ENCODE measurements at places on chromosomes 3 and 15.
A peak's percentile ranks its signal among the peaks of the same experiment; 100 is the strongest.

DNA sequence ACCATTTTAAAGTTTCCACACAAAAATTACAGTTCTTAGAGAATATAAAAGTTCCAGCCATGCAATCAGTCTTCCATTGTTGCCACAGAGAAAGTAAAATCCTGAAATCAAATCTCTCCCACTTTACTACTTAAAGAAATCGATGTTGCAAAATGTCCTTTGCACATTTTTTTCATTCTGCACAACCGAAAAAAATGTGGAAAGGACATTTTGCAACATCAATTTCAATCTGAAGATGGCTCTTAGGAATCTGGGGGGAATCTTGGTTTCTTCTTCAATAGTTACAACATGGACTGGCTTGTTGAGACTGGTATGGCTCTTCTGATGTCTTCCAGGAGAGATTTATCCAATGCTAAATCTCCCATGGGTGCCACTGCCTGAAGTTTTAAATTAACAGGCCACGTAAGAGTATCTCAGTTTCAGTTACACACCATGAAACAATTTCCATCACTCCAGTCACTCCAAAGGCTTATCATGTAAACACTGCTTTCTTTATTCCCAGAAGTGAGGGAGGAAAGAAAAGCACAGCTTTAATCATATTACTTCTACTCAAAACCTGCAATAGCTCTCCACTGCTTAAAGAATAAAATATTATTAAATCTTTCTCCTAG lies 55.8 kb upstream of the CTNNB1 start:
- DNase-seq: no peak

- DNase-seq: no peak
Observed at GRCh38 chr3:31724116-31724515, 191.4 kb downstream of the STT3B start.

DNA sequence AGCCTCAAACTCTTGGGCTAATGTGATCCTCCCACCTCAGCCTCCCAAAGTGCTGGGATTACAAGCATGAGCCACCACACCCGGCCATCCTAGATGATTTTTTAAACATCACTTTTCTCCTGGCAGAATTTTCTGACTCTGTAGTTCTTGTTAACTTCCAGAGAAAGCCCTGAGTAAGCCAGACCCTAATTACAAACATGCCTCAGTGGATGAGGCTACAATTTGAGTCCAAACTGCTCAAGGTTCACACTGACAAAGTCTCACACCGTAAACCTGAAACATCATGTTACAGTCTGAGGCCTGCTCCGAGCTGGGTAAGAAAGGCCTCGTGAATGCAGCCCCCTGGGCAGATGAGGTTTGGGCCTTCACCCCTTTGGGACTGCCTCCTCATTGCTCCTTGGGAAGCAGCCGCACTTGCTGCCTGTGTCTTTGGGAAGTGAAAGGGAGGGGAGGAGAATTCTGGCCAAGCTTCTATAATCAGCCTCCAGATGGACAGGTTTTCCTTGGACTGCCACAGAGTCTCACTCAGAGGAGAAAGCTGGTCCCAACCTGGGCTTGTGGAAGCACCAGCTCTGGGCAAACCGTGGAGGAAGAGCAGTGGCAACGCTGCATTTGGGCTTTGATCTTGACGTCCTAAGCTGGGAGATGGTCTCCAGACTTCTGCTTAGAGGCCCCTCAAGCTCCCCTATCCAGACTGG lies 46.0 kb downstream of the CA12 start:
- DNase-seq: no peak

- DNase-seq: no peak
Observed at GRCh38 chr3:175270198-175270837, 411.2 kb downstream of the NAALADL2 start.

- DNase-seq: no peak
Observed at GRCh38 chr15:79378394-79379109, 53.6 kb upstream of the MINAR1 start.

GRCh38 chr15:52567871-52568600 lies 794 bp downstream of the ARPP19 start:
- DNase-seq: peak; percentile 49

- peak; percentile 25 for DNase-seq
Observed at GRCh38 chr3:132661101-132661500, 972 bp downstream of the UBA5 start.

DNA sequence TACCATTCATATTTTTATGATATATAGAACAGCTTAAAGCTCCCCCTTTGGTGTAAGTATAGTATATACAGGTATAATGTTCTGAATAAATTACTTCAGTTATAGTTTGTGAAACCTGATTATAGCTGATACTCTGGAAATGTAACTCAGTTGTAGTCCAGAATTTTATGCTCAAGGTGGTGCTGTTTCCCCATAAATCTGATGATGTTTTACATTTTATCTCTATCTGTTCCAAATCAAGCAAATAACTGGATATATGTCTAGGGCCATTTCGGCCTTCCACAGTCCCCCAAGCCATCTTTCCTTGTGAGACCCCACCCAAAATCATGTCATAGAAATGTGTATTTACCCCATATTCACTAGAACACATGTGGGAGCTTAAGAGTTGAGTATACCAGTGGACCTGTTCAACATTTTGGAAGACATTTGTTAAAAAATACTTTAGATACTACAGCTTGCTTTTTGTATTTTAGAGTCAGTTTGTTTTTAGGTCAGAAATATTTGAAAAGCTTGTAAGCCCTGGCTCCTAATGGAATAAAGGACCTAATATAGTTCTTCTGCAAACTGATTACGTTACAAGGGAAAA lies 107.1 kb downstream of the ATG7 start:
- peak; percentile 60 for DNase-seq
